ENCODE measurements at places on chromosomes 12 and 14.

DNA sequence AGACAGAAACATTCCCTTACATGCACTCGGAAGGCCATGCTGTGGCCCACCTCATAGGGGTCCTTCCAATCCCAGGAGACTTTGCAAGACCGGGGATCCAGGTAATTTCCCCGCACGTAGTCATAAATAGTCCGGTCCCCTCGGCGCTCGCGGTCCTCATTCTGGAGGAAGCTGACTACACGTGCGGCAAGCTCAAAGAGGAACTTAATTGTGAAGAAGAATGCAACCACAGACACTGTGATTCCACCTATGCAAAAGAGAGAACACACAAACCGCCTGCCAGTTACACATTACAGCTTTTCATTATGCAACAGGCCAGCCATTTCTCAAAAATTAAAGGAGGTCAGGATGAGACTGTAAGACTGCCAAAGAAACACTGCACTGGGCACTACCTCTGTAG lies 28.4 kb downstream of the AREL1 start:
- DNase-seq, result no peak

- no peak for DNase-seq
Observed at GRCh38 chr14:92556255-92556741, 42.7 kb downstream of the RIN3 start.

DNA sequence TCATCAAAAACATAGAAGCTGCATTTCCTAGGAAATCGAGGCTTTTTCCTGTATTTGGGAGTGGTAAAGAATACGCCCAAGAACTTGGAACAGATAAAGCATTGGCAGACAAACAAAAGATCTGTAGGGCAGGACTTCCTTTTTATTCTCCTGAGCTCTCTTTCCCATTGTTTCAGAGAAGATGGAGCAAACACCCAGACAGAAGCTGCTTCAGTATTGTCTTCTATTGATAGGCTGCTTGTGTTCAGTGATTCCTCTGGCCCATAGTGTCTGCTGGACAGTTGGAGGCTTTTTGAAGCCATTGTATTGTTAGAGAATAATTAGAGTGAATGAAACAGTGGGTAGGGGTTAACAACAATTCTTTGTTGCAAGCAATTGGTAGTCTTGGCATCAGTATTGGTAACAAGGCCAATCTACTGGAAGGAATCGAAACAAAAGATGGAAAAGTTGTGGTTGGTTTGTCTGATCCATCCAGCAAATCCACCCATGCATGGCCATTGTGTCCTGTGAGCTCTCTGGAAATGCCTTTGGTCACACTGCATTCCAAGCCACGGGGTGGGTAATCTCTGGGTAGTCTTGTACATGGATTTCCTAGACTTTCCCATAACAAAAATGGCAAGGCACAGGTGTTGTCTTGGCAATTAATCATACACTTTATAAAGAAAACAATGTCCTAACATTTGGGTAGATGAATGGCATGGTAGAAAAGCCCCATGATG lies 424.8 kb downstream of the RAD51B start:
- DNase-seq, result no peak

GRCh38 chr12:40010899-40011774 lies 94.7 kb downstream of the SLC2A13 start:
- no peak for DNase-seq
